Endodermal cell (in vitro differentiated cells): ENCODE measurements at places on chromosomes 4 and X.

GRCh38 chr4:26081795-26082498, 167.9 kb downstream of the SMIM20 start:
- DNase-seq = no peak

GRCh38 chr4:147823130-147823529, 91.2 kb downstream of the ARHGAP10 start:
- no peak for DNase-seq

GRCh38 chr4:150942539-150942938, 72.5 kb downstream of the LRBA start:
- DNase-seq = no peak

GRCh38 chrX:63967551-63967950, 182.5 kb upstream of the ARHGEF9 start:
- no peak for DNase-seq

DNA sequence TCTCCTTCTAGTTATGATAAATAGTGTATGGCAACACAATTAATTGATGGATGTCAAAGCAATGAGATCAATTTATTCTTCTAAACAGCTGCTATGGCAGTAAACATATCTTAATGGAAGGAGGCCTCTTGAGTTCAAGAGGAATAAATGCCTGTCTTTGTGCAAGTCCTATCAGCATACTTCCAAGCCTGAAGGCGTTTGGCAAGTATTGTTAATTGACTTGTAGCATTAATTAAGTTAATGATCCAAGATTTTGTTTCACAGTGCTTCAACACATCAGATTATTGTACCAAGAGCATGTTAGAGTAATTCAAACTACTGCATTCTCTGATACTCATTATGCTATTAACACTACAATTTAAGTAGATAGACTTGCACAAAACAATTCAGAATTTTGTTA, 144.8 kb downstream of the FAT4 start:
- no peak for DNase-seq

GRCh38 chr4:54730581-54730980, 72.8 kb downstream of the KIT start:
- DNase-seq = no peak

DNA sequence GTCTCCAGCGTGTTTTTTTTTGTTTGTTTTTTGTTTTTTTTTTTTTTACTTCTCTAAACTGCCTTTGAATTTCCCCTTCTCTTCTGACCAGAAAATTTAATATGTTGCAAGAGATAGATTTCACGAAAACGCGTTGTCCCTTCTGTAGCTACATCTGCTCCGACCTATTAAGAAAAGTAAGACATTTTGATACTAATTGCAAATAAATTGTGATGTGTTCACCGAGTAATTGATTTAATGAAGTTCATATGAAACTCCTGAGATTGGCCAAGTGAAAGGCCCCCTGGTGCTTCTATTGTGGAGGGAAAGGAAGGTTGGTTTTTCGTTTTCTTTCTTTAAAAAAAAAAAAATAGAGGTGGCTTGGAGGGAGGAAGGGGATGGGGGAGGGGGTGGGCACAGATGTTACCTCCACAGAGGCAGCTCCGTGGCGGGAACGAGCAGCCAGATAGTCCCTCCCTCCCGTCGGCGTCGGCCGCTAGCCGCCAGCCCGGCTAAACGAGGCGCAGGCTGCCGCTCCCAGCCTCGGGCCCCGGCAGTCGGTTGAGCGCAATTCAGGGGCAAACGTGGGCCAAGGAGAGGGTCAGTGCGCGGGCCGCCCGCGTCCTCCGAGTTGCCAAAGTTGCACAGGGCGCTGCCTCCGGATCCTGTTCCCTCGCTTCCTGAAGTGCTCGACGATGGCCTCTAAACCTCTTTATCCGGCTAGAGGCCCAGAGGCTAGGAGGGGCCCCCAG, 139.1 kb upstream of the ZIC3 start:
- DNase-seq = peak; percentile 67

DNA sequence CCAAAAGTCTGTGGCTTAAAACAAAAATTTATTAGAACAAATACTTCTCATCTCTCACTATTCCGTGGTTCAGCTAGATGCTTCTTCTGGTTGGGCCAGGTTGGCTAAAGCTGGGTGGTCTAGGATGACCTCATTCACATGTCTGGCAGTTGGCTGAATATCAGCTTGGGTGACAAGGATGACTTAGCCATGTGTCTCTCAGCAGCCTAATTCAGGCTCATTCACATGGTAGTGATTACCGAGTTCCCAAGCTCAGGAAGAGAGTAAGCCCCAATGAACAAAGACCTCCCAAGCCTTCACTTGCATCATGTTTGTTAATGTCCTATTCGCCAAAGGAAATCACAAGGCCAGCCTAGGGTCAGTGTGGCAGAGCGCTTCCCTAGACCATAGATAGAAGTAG, 119.4 kb downstream of the FANCB start:
- DNase-seq = no peak

DNA sequence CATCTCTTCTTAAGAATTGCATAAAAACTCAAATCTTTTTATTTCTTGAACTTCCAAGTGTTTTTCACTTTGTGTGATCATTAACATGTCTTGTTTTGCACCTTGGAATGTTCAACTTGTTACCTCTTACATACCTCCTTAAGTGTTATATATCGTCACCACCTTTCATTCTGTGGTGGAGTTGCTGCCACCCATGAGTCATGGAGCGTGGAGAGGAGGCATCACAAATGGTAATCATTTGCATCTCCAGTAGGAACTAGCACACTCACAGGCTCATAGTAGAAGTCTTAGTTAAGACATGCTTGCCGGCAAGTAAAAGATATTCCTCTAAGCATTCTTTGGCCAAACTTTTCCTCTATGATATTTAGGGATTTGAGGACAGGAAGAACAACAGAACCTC, 67.0 kb upstream of the VCX start:
- no peak for DNase-seq

DNA sequence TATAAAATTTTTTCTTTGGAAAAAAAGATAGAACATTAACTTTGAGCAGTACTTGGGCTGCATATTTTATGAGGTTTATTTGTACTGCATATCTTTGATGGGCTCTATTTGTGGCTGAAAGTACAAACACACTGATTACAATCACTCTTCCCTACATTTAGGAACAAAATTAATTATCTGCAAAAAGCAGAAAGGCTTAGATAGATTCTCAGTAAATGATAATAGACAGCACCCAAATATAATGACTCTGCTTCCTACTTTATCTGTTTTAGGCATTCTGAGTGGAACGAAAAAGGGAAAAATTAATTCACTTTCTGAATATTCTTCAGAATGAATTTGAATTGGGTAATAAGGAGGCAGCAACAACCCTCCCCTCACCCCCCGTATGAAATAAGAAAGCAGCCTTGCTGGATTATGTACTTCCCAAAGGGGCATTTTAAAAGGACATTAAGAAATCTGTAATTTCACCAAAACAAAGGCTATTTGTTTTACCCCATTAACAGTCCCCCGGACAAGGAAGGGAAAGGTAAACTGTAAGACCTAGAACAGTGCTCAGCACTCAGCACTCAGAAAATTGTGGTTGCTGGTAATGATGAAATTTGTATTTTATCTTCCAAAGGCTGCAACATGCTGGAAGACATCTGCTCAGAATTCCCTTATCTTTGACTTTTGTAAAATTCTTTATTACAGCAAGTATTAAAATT, 242.6 kb downstream of the GPC3 start:
- no peak for DNase-seq

DNA sequence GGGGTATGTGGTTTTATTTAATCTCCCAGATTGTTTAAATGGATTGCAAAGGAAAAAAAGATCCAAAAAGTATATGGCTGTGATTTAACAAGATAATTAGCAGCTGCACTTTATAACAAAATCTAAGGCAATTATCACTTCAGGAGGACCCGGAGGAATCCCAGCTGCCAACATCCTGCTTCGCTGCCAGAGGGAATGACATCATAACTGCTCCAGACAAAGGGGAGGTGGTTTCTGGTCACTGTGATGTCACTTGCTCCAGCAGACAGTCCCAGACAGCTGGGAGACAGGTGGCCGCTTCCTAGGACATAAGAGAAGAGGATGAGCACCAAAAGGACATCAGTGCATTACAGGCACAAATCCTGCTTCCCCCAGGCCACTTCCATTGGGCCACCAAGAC, 371.0 kb downstream of the BCOR start:
- DNase-seq = no peak

GRCh38 chr4:126916049-126916625, 716.6 kb upstream of the INTU start:
- no peak for DNase-seq

DNA sequence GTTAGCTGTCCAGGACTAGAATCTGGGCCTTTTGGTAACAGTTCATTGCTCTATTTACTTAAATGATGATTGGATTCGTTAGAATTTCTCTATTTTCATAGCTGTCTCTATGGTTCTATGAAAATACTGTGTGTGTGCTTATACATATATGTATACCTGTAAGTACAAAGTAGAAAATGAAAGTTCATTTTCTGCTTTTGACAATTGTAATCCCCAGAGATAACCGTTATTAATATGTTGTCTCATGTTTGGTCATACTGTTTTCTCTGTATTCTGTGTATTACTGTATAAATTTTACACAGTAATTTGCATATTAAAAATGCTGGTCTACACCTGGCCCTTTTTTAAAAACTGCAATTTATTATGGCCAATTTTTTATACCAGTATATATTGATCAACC, 55.4 kb downstream of the CLCN3 start:
- no peak for DNase-seq
